Stimulated activated CD4-positive, alpha-beta T cell treated with anti-CD3 and anti-CD28 coated beads, Interleukin-1b, Interleukin-23, amount 100 ng/mL, for 4 hours (primary cell): ENCODE measurements at places on chromosomes 5 and 9.

- DNase-seq: no peak
These were observed 25.7 kb downstream of the RAPGEF1 start for GRCh38 chr9:131714161-131714646.

- DNase-seq: no peak
These were observed 65.5 kb upstream of the LIFR start for GRCh38 chr5:38621840-38622437.

DNA sequence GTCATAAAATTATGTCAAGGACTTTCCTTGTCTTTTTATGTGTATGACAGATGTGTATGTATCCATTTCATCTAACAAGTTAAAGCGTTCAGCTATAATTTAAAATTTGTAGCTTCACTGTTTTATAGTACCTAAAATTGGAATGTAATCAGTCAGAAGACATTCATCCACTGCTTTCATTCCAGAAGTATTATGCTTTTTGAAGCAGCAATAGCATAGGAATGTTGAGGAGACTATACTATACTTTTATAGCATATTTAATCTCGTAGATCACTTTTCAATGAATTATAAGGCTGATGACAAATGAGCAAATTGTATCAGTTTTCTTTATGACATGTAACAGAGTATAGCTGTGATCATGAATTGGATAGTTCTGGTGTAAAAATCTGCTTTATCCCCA, 6.9 kb downstream of the PCDHGA12 start:
- DNase-seq: no peak

DNA sequence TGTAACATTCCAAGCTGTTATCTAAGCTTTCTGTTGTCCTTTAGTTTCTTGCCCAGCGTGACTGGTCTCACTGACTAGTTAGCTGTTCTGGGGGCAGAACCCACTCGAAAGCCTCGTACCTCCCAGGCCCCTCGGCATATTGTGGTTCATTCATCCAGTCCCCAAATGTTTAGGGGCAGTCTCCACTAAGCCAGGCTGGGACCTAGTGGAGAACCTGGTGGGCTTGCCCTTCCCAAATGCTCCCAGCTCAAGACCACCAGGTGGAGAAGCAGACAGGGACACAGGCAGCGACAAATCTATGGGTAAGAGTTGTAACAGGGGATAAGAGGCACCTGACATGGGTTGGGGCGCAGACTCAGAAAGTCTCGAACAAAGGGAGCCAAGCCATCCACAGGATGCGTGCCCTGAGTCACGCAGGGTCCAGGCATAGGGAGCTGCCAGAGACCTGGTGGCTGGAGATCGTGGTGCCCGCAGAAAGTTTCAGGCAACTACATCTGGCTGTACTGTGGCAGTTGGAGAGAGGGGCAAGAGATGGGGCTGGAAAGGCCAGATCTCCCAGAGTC, 851 bp upstream of the EEIG1 start:
- DNase-seq: no peak

- DNase-seq: no peak
These were observed 35.8 kb downstream of the GSN start for GRCh38 chr9:121303456-121304451.
